Effector memory CD8-positive, alpha-beta T cell (primary cell): ENCODE measurements at places on chromosomes 16 and 17.

DNA sequence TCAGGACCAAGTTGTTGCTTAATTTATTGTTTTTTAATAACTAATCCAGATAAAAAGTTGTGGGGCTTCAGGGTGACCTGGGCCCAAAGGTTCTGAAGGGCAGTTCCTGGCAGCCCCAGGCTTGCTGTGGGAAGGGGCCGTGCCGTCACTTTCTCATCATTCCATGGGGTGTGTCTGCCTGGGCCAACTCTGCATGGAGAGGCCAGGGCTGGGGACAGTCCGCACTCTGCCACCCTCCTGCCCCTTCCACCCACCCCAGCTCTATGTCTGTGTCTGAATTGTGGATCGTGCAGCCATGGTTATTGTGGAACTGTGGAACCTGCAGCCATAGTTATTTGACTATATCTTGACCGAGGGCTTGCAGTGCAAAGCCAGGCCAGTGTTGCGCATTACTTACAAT lies 4.0 kb downstream of the LIMD2 start:
- peaks cover 46% of the 10 kb centered on the region for H3K4me1 ChIP-seq
- H3K36me3 ChIP-seq = peaks cover 83% of the 10 kb centered on the region
- H3K27ac ChIP-seq = peak overlapping the region; percentile 98
- peak overlapping the region; percentile 98 for H3K4me3 ChIP-seq

GRCh38 chr17:64174686-64175456 lies 44.9 kb upstream of the ERN1 start:
- peak overlapping the region; percentile 51 for H3K27ac ChIP-seq
- no peaks in the 10 kb centered on the region for H3K27me3 ChIP-seq
- no peak for DNase-seq

DNA sequence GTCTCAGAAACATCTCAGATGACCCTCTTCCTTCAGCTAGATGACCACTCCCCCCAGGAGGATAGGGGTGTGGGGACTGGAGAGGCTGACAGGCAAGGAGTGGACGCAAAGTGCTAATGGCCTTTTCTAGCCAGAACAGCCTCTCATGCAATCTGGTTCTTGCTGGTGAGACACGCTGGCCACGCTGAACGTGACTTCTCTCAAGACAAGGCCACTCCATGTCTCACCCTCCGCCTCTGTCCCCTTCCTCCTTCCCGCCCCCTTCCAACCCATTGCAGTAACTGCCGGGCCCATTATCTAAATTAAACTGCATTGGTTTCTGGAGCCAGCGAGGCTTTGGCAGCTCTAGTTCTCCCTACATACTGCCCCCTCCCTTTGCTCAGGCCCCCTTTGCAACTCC lies 9.5 kb downstream of the CACNA1G start:
- DNase-seq = no peak
- H3K27ac ChIP-seq = peak overlapping the region; percentile 58
- peaks cover 54% of the 10 kb centered on the region for H3K27me3 ChIP-seq
- H3K36me3 ChIP-seq = peaks cover 3% of the 10 kb centered on the region

DNA sequence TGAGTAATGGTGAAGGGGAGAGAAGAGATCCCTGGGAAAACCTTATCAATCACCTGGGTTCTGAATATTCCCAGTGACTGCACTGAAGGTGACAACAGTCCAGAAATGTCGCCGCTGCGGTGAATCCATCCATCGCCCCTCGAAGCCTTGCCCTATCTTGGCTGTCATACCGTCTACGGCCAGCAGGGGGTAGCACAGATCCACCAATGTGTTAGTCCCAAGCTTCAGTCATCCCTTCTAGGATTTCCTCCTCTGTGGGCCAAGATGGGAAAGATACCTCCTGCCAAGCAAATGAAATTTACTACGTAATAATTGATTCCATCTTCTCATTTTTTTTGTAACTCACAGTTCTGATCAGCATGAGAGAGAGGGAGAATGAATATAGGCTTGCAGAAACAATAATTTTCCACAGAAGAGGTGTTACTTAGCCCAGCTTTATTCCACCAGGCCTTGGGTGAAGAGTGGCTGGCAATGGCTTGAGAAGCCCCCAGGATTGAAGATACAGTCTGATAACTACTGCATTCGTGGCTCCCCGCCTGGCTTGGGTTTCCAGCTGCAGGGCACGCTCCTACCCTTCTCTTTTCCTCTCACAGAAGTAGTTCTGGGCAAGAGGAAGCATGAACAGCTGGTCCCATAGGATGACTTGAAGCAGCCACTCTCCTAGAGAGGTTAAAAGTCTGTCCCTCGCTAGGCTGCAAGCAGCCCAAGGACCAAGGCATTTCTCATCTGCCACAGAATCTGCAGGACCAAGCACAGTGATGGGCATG lies 2.6 kb upstream of the FMNL1 start:
- H3K27me3 ChIP-seq = no peaks in the 10 kb centered on the region
- peaks cover 64% of the 10 kb centered on the region for H3K36me3 ChIP-seq
- DNase-seq = peak; percentile 91
- peak overlapping the region; percentile 83 for H3K4me3 ChIP-seq
- H3K4me1 ChIP-seq = peaks cover 32% of the 10 kb centered on the region
- H3K27ac ChIP-seq = peak overlapping the region; percentile 77

DNA sequence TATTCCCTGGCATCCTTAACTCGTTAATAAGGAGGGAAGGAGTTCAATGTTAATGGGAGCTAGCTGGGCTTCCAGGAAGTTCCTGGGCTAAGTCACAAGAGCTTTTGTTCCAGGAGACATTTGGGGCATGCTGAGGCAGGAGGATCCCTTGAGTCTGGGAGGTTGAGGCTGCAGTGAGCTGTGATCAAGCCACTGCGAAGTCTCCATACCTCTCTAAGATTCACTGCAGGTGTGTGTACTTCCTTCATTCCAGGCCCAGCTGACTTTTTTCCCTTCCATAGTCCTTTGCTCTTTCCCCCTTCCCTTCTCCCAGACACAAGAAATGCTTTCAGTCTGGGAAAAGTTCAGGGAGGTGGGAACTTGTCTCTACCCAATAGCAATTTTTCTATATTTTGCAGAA lies 489.8 kb downstream of the NPIPA7 start:
- no peak overlapping the region for H3K27ac ChIP-seq
- H3K27me3 ChIP-seq = peaks cover 40% of the 10 kb centered on the region
- H3K4me3 ChIP-seq = no peak overlapping the region
- H3K4me1 ChIP-seq = no peaks in the 10 kb centered on the region
- no peaks in the 10 kb centered on the region for H3K36me3 ChIP-seq

DNA sequence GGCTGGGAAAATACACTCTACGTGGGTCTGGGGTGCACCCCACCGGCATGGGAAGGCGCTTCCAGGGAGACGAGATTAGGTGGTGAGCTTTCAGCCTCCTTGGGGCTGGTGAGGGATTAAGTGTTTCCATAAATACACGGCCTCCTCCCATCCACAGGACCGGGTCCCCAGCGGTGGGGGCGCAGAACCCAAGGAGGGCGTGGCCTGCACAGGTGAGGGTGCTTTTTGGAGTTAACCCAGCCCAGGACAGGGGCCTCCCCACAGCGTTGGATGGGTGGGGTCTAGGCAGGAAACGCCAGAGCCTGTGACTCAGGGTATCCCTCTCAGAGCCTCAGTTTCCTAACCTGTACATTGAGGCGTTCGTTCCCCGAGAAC lies 1.1 kb downstream of the C16orf74 start:
- H3K27me3 ChIP-seq = peaks cover 46% of the 10 kb centered on the region
- peak overlapping the region; percentile 84 for H3K4me3 ChIP-seq
- H3K36me3 ChIP-seq = no peaks in the 10 kb centered on the region
- no peak overlapping the region for H3K27ac ChIP-seq
- H3K4me1 ChIP-seq = peaks cover 10% of the 10 kb centered on the region
